GM12878 (cell line): ENCODE measurements at places on chromosomes 3 and 15.

DNA sequence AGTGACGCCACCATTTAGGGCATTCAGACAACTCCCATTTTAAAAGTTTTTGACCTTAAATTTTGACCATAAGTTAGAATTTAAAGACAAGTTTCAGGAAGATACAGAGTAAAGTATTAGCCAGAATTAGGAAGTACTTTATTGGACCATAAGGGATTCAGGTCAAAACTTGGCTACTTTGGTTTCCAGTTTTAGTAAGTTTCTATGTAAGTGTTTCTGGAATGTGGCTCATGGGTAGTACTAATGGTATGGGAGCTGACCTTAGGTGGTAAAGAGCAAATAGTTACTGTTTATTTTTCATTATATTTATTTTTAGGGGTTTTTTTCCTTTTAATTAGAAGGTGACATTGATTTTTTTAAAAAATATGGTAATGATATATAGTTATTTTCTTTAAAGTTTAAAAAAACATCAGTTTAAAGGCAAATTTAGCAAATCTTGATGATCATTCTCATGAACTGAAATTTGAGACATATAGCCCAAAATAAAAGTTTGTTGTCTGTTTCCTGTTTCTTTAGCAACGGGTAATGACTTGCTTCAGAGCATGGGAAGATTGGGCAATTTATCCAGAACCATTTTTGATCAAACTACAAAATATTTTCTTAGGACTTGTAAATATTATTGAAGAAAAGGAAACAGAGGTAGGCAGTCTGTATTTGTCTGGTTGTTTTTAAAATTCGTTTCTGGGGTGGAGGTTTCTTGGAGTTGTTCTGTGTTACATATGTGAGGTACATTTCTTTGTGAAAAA is 34.3 kb downstream of the U2SURP start:
- no peak for DNase-seq

GRCh38 chr3:143727391-143727790 is 120.9 kb downstream of the SLC9A9 start:
- DNase-seq, result no peak

DNA sequence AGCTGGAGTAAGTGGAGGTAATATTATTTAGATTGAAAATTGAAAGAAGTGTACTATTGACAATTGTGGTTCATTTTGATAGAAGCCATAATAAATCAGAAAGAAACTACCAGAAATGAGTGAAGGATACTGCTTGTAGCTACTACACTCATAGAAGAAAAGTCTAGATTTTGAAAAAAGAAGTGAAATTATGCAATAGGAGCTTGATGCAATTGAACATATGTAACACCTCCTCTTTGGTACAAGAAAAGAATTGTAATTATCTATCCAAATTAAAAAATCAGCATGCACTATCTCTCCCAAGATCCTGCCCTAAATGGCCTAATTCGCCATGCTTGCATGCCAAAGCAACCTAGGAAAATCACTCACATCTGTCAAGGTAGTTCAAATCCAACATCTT is 51.1 kb upstream of the CD200R1L start:
- DNase-seq, result no peak

DNA sequence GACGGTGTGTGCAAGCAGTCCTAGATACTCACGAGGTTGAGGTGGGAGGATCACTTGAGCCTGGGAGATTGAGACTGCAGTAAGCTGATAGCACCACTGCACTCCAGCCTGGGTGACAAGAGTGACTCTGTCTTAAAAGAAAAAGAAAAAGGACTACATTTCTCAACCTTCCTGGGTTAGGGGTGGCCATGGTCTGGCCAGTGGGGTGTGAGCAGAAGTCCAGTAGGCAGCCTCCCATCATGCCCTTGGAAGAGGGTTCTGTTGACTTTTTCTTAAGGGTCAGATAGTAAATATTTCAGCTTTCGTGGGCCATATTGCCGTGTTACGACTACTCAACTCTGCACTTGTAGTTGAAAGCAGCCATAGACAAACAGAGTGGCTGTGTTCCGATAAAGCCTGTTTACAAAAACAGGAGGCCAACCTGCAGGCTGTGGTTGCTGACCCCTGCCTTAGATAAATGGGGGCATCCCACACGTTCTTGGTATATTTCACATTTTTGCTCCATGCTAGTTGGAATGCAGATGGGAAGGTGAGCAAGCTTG is 31.0 kb upstream of the PDE8A start:
- no peak for DNase-seq

DNA sequence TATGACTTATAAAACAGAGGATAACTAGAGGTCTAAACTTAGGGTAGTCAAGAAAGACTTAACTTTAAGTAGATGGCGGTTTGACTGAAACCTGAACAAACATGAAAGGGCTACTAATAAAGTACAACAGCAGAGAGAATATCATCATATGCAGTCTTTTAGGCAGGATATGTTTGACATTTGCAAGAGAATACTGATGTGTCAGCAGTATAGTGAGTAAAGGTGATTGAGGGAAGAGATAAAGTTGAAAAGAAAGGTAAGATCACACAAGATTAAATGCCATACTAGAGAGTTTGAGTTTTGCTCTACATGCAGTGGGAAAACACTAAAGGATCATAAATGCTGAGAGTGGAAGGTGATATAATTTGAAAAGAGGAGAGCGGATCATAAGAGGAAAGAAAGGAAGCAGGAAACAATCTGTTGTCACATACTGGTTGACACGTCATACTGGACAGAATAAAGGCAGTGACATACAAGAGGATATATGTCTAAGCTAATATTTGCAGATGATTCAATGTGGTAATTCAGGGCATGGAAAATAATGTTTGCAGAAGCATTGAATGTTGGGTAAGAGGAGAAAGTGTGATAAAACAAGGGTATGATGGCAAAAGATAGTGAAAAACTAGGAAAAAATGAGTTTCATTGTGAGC is 223.0 kb downstream of the EPHA6 start:
- no peak for DNase-seq

DNA sequence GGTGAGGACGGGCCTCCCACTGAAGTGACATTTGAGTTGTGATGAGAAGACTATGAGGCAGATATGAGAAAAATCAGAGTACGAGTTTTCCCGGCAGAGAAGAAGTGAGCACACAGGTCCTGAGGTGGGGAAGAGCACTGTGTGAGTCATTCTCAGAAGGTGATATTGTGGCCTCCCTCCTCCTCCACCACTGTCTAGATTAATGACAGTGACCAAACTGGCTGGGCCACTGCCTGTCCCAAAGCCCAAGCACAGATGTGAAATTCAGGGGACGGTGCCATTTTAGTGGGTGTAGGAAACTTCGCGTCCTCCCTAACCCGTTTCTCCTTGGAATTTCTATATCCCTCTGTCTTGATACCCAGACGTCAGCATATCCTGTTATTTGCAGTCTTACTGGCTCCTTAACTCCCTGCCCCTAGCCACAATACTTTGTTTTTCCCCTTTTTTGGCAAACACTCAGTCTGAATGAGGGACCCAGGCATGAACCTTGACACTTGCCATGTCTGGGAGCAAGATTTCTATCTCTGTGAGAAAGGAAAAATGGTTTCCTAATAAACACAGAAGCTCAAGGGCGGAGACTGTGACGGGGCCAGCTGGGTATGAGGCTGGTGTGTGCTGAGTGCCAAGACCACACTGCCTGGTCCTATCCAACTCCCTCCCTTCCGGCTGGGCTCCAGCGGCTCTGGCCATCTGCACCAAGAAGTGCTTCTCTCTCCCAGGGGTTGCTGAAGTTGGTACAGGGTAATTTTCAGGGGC is 15.2 kb downstream of the PRICKLE2 start:
- DNase-seq, result no peak

DNA sequence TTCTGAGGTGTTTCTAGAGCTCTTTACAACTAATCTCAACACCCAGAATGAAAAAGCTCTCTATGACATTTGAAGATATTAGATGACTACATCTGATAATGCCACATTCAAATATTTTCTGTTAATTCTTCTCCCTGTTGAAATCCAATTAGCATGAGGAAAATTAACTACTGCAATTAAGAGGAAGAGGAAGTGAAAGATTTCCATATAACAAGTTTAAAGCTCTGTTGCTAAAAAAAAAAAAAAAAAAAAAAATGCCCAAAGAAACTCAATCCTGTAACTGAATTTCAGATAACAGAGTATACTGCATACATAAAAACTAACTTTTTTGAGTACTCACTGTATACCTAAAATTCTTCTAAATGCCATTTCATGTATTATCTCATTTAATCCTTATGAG is 109.8 kb downstream of the TNIK start:
- no peak for DNase-seq

GRCh38 chr3:150786791-150787190 is 23.8 kb upstream of the SIAH2 start:
- DNase-seq, result no peak

GRCh38 chr15:25797936-25798901 is 64.9 kb downstream of the ATP10A start:
- DNase-seq, result no peak

DNA sequence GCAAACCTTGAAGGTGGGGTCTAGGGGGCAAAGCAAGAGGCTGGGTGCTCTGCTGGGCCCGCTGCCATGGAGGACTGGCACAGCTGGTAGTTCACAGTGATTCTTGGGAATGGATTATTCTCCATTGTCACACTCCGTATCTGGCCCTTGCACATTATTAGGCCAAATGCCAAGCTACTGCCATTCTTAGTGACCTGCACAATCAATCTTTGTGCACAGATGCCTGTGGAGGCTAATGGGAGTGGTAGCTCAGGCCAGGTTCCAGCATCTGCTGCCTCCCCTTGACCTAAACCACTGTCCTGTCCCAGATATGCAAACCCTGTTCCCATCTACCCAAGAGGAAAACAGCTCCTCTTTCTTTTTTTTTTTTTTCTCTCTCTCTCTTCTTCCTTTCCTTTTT is 67.5 kb downstream of the TIPARP start:
- no peak for DNase-seq

DNA sequence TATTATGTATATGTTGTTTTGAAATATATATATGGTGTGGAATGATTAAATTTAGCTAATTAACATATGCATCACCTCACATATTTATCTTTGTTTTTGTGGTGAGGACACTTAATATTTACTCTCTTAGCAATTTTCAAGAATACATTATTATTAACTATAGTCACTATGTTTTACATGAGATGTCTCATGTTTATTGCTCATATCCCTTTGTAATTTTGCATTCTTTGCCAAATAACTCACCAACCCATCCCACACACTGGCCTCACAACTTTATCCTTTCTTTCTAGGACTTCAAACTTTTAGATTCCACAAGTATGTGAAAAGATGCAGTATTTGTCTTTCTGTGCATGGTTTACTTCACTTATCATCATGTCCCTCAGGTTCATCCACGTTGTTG is 950.2 kb upstream of the CADM2 start:
- no peak for DNase-seq
